ENCODE measurements at places on chromosomes 12 and 14.

- no peak for DNase-seq
Measured at GRCh38 chr12:10140001-10140400, 10.0 kb upstream of the CLEC7A start.

GRCh38 chr12:33438851-33439586 lies 600 bp downstream of the SYT10 start:
- no peak for DNase-seq

GRCh38 chr12:3311027-3311402 lies 180.0 kb upstream of the PRMT8 start:
- DNase-seq, result peak; percentile 83

DNA sequence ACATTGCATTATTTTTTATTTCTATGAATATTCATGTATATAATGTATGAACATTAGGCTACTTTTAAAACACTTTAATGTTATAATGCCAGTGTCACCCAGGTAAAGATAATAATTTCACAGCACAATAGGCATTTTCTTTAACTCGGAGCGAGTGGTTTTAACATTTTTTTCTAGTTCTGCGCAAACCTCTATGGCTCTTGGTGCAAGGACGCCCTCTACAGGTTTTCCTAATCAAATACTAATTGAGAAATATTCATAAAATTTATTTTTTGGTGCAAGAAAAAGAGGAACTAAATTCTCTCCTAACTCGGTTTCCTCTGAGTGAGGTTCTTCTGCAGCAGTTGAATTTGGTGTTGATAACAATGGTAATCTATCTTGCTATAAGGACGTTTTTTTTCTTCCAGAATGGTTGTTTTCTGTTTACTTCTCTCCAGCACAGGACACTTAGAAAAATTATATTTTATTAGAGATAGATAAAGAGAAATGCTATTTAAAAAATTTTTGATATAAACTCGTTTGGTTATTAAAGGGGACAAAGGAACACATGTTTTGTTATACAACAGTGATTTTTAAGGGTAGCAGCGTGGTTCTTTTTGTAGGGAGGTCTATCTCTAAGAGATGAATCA lies 2.4 kb upstream of the WIF1 start:
- DNase-seq, result no peak

GRCh38 chr14:63641473-63642228 lies at the start of gene WDR89:
WDR89 (minus strand) TSS chr14:63641871; CDS start chr14:63599942, 41,929 bp downstream.
- DNase-seq, result peak; percentile 99

DNA sequence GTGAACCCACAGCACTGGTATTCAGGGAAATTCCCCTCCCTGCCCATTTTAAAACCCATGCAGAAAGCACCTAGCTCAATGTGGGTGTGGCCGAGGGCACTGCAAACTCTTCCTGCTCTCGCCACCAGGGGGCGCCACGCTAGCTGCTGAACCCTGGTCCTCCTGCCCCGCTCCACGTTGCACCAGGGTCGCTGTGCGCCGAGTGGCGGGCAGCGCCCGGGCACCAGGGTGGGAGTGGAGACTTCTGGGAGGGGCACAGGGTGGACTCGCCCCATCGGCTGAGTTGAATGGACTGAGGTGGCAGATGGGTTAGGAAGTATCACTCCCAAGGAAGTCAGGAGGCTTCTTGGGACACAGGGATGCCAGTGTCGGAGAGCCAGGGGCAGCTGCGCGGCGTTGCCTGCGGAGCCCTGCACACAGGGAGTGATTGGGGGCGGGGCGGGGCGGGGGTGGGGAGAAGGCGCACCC lies 48.1 kb upstream of the BCL11B start:
- DNase-seq, result no peak

- DNase-seq, result no peak
Measured at GRCh38 chr14:102663440-102663839, 71.0 kb downstream of the RCOR1 start.

DNA sequence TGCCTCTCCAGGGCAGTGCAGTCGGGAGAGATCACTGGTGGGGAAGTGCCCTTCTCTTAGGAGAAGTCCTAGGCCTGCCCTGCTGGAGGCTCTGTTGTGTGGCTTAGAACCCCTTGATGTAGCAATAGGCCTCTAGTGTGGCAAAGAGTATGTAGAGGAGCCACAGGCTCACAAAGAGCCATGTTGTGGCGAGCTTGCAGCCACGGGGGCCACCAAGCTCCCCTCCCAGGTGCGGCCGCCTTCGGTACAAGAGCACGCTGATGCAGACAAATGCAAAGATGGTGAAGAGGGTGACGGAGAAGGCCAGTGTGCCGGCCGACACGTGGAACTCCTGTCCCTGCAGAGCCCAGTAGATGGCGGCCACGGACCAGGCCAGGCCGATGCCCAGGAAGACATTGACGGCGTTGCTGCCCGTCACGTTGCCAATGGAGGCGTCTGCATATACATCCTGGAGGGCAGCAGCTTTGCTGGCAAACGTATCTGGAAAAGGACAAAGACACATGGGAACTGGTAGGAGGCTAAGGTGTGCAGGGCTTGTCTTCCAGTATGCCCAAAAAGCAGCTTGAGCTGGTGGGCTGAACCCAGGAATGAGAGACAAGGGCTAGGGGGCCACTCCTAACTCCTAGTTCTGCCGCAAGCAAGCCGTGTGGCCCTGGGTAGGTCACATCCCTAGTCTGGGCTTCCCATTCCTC lies 142.8 kb downstream of the SLC8A3 start:
- peak; percentile 75 for DNase-seq

- DNase-seq, result no peak
Measured at GRCh38 chr12:39764944-39765560, 145.4 kb upstream of the ABCD2 start.

DNA sequence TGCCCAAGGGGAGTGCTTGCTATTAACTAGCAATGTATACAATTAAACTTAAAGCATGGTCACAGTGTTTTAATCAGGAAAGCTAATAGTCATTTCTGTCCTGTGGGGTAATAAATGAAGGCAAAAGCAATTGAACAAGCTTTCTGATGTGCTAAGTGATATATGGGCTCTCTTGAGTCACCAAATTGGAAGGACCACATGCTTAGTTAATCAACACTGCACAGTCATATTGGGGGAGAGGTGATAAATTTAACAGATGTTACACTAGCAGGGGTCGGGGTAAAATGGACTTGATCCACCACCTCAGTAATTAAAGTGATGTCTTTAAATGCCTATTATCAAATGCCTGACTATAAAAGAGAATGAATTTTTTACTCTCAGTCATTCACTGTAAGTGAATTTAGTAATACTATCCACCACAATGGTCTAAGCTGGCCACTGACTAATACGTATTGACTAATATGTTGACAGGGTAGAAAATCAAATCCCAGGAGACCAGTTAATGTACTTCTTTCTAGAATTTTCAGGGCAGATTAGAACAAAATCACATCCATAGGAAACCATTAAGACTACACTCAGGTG lies 736.3 kb downstream of the RPS29 start:
- DNase-seq, result no peak

GRCh38 chr14:94337274-94337673 lies 14.1 kb upstream of the SERPINA6 start:
- no peak for DNase-seq

DNA sequence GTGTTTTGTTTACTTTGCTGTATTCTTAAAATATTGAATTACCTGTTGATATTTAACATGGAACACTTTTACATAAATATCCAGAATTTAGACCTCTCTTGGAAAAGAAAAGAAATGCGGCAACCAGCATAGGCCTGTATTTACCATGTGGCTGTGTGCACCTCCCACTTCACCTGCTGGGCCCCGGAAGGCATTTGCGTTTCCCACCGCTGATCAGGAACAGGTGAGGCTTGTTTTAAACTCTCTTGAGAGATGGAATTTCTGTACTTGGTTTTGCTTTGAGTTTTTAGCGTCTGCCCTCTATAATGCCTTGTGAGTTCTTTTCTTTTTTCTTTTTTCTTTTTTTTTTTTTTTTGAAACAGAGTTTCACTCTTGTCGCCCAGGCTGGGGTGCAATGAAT lies 124.2 kb downstream of the GLT1D1 start:
- DNase-seq, result no peak

GRCh38 chr12:27975222-27976136 lies 2.9 kb upstream of the PTHLH start:
- no peak for DNase-seq

- no peak for DNase-seq
Measured at GRCh38 chr12:51132693-51133092, 40.2 kb downstream of the TFCP2 start.

- DNase-seq, result no peak
Measured at GRCh38 chr14:34628681-34629135, 1.2 kb downstream of the SNX6 start.

- DNase-seq, result no peak
Measured at GRCh38 chr14:73153272-73153671, 17.0 kb downstream of the PSEN1 start.

DNA sequence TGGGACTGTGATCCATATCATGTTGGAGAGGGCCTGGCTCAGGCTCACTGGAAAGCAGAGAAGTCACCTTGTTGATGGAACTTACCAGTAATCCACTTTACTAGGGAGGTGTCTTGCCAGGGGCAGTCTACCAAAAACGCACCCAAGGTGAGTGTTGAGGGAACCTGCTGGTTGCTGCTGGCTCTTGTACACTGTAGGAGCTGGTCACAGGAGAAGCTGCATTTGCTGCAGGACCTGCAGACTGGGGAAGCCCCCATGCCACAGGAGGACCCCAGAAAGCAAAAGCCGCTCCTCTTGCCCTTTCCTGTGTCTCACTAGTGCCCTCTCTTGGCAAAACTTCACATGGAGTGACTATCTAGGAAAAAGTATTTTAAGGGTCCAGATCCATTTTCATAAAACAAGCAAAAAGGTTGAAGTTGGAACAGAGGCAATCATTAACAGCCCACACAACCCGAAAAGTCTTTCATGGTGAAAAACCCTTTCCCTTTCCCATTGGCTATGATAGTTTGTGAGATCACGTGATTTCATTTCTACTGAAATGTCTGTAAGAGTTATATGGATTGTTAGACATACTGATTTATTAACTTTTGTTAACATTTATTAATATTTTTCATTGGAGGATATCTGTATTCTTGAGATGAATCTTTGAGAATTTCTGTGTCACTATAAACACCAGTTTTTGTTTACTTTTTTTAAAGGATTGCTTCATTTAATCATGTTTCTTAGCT lies 59.2 kb downstream of the RASSF8 start:
- no peak for DNase-seq

- no peak for DNase-seq
Measured at GRCh38 chr12:21614506-21614905, 9.9 kb upstream of the GYS2 start.

DNA sequence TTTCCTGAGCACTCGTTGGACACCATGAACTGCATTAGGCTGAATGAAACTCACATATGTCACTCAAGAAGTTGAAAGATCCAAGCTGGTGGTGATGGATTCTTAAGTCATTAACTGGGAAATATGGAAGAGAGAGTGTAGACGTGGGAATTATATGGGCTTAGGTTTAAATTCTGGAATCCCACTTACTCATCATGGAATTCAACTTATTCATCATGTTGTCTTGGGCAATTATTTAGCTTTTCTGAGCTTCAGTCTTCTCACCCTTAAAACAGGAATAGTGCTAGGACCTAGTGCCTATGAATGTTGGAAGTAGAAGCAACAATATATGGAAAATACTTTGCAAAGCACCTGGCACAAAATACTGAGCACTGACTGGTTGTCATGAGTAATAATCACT lies 292.4 kb upstream of the TBX3 start:
- no peak for DNase-seq

DNA sequence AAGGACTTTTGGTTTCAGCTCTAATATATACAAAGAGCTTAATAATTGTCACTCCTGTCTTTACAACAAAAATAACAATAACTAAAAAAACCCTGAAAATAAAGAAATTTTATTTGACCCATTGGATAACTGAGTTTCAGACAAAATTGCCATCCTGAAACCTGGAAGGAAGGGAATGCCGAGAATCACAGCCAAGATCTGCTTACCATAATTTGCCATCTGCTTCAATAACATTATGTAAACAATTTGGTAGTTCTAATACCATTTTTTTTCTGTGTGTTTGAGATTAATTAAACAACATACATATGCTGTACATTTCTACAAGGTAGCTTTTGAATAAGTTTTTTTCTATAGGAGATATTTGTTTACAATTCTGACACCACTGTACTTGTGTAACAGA lies 596.3 kb upstream of the MGAT4C start:
- no peak for DNase-seq

- DNase-seq, result no peak
Measured at GRCh38 chr12:47343684-47344567, 264.2 kb upstream of the AMIGO2 start.

- no peak for DNase-seq
Measured at GRCh38 chr12:131141514-131141913, 187.8 kb downstream of the ADGRD1 start.

GRCh38 chr12:23204933-23205778 lies 580.2 kb downstream of the ETNK1 start:
- DNase-seq, result no peak

GRCh38 chr12:25950329-25951115 lies 8.0 kb upstream of the RASSF8 start:
- DNase-seq, result no peak

DNA sequence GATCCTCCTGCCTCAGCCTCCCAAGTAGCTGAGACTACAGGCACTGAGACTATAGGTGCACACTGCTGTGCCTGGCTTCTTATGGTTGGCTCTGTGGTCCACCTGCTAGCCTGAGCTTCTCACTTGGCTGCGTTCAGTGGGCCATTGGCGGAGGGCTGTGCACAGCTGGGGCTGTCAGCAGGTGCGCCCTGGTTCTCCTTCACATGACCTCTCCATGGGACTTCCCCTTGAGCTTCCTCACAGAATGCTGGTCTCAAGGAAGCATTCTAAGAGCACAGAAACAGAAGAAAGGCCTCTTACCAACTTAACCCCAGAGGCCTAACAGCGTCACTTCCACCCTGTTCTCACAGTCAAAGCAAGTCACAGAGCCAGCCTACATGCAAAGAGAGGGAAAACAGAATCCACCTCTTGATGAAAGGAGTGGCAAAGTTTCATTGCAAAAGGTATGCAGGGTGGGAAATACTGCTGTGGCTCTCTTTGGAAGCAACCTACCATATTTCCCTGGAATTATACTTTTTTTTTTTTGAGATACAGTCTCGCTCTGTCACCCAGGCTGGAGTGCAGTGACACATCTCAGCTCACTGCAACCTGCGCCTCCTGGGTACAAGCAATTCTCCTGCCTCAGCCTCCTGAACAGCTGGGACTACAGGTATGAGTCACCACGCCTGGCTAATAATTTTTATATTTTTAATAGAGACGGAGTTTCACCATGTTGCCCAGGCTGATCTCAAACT lies 9.3 kb downstream of the RILPL2 start:
- no peak for DNase-seq

DNA sequence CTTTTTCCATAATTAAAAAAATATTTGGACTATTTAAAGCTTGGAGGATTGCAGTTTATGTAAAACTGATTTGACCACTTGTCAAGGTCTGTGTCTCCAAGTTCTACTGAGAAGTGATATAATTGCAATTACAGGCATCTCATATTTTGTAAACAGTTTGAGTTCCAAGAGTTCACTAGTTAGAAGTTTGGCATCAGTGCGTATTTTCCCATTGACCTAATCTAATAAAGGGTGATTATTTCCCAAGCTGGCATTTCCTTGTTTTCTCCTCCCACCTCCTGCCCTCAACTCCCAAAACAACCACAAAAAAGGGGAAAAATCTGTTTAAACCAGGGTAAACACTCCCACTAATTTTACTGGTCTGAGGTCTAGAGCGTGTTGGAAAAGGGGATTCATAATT lies 3.0 kb upstream of the MYF6 start:
- no peak for DNase-seq

GRCh38 chr12:101594700-101595099 lies at the start of gene MYBPC1:
MYBPC1 (plus strand) TSS chr12:101594971; CDS start chr12:101595071, 100 bp downstream.
- no peak for DNase-seq

- DNase-seq, result peak; percentile 62
Measured at GRCh38 chr12:106138633-106139421, at the start of gene NUAK1. NUAK1 (minus strand) TSS chr12:106138954; CDS start chr12:106138653, 301 bp downstream.
